ENCODE measurements at places on chromosomes 7 and 10. TPM values are rescaled to one million over a fixed set of nuclear protein-coding genes. Genes with fewer than 3 reads are reported as not detected.
A peak's percentile ranks its signal among the peaks of the same experiment; 100 is the strongest.

ASB10 gene
- not detected for total RNA-seq

LIPF gene
- total RNA-seq: not detected

TDRD1 gene
- 0.57 TPM for total RNA-seq

PTPN12 gene
- total RNA-seq: 51.3 TPM

MUC3A gene
- 149 TPM for total RNA-seq

DNA sequence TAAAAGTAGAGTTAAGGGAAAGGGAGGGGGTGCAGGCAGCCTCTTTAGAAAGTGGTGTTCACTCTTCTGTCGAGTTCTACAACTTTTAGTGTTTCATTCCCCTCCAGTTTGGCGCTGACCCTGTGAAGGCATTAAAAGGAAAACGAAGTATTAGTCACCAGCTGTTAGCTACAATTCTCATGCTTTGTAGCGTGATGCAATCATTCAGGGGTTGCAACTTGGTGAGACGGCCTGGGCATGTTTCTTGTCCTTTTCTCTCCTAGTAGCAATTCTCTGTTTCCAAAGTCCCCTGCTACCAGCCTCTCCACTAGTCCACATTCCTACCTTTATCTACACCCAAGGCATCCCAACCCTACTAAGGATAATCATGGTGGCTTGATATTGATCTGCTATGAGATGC is 33.7 kb upstream of the DGKI start:
- no peak overlapping the region for H3K27ac ChIP-seq
- H3K36me3 ChIP-seq: peaks cover 30% of the 10 kb centered on the region
- no peak for DNase-seq

- H3K36me3 ChIP-seq: no peaks in the 10 kb centered on the region
- H3K27ac ChIP-seq: no peak overlapping the region
- DNase-seq: no peak
- H3K4me1 ChIP-seq: no peaks in the 10 kb centered on the region
- H3K27me3 ChIP-seq: no peaks in the 10 kb centered on the region
- no peak overlapping the region for H3K4me3 ChIP-seq
Measured at GRCh38 chr10:73534857-73535256, 39.0 kb upstream of the PPP3CB start.

DNA sequence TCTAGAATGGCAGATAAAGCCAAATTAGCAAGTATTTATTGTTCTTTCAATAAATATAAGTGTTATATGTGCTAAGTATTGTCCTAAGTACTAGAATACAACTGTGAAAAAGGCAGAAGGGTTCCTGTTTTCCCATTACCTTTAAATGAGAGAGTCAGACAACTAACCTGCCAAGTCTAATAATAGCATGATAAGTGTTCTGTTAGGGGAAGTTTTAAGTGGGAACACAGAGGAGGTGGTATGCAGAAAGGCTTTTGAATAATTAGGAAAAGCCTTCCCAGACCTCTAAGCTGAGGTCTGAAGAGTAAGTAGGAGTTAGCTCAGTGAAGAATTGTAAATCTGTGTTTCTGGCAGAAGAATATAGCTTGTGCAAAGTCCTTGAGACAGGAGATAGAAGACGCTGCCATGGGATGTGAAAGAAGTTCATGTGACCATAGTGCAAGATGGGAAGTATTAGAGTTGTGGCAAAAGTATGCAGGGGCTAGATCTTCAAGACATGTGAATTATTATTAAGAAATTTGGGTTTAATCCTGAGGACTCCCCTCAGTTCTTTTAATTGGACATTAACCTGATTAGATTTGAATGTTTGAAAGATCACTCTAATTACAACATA is 12.5 kb downstream of the SHOC2 start:
- no peak overlapping the region for H3K4me3 ChIP-seq
- H3K36me3 ChIP-seq: no peaks in the 10 kb centered on the region
- H3K4me1 ChIP-seq: no peaks in the 10 kb centered on the region
- H3K27me3 ChIP-seq: no peaks in the 10 kb centered on the region
- DNase-seq: no peak
- no peak overlapping the region for H3K27ac ChIP-seq

- peaks cover 13% of the 10 kb centered on the region for H3K4me1 ChIP-seq
- no peaks in the 10 kb centered on the region for H3K27me3 ChIP-seq
- H3K36me3 ChIP-seq: no peaks in the 10 kb centered on the region
- no peak for DNase-seq
- peak overlapping the region; percentile 75 for H3K27ac ChIP-seq
- no peak overlapping the region for H3K4me3 ChIP-seq
Measured at GRCh38 chr7:5695727-5696345, 85.6 kb downstream of the RNF216 start.

- H3K36me3 ChIP-seq: no peaks in the 10 kb centered on the region
- H3K27me3 ChIP-seq: no peaks in the 10 kb centered on the region
- no peaks in the 10 kb centered on the region for H3K4me1 ChIP-seq
- no peak overlapping the region for H3K4me3 ChIP-seq
- H3K27ac ChIP-seq: no peak overlapping the region
- peak; percentile 24 for DNase-seq
Measured at GRCh38 chr7:42522227-42522991, 285.4 kb upstream of the GLI3 start.

GRCh38 chr7:10998996-10999757 is 25.5 kb downstream of the PHF14 start:
- no peaks in the 10 kb centered on the region for H3K4me1 ChIP-seq
- no peak for DNase-seq
- no peak overlapping the region for H3K27ac ChIP-seq
- no peaks in the 10 kb centered on the region for H3K36me3 ChIP-seq
- no peak overlapping the region for H3K4me3 ChIP-seq

DNA sequence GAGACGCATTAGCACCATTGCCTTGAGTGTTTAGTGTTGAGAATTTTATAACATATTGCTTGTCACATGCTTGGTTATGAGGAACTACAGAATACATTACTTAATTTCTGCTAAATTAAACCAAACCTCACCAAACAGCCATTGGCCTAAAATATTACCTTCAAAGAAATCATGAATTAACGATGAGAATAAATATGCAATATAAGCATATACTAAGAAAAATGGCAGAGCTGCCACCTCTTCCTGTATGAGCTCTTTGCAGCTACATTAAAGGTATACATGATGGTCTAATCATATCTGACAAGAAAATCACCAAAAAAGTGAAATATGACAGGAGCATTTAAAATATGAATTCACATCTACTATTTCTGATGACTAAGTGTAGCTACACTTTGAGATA is 5.2 kb upstream of the RHEB start:
- no peaks in the 10 kb centered on the region for H3K27me3 ChIP-seq
- DNase-seq: no peak
- no peak overlapping the region for H3K4me3 ChIP-seq

- no peak overlapping the region for H3K4me3 ChIP-seq
- no peak for DNase-seq
- H3K27ac ChIP-seq: no peak overlapping the region
- H3K4me1 ChIP-seq: no peaks in the 10 kb centered on the region
Measured at GRCh38 chr10:47050618-47051455, 139.6 kb downstream of the PTPN20 start.

DNA sequence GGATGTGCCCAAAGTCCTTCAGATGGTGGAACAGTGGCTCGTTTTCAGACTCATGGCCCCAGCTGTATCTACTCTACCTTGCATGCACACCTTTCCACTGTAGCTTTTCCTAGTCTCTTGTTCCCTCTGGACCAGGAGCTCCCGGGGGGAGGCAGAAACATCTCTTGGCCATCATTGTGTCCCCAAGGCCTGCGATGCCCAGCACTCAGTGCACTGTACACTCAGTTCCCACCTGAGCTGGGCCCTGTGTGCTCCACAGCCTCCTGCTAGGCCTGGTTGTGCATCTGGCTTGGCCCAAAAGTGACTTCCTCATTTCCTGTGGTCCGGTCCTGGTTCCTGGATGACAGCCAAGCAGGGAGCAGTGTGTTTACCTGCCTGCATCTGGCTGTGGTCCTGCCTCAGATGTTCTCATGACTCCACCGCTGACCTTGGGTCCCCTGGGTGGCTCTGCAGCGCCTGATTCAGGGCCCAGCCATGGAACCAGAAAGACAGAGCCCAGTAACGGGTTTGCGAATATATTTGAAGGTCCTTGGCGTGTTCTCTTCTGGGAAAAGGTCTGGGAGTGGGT is 9.9 kb upstream of the DOCK1 start:
- H3K27ac ChIP-seq: no peak overlapping the region
- no peaks in the 10 kb centered on the region for H3K4me1 ChIP-seq
- no peak for DNase-seq
- H3K27me3 ChIP-seq: no peaks in the 10 kb centered on the region
- no peak overlapping the region for H3K4me3 ChIP-seq

- H3K27ac ChIP-seq: no peak overlapping the region
- no peaks in the 10 kb centered on the region for H3K27me3 ChIP-seq
- no peak overlapping the region for H3K4me3 ChIP-seq
- no peaks in the 10 kb centered on the region for H3K4me1 ChIP-seq
- DNase-seq: peak; percentile 19
- no peaks in the 10 kb centered on the region for H3K36me3 ChIP-seq
Measured at GRCh38 chr10:67697724-67698131, 1.7 kb upstream of the CTNNA3 start.

DNA sequence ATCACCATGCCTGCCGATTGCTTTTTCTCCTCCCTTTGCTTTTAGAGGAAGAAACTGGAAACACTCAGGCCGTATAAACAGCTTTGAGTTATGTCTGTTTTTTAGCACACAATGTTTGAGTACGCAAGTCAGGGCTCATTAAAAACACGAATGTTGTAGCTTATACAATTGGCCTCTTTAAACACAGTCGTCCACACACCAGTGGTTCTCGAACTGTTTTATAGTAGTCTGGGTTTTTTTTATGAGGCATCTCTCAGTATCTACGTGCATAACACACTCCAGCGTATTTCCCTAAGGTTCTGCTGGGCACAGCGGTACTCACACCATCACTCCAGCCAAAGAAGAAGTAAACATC is 13.4 kb upstream of the CARD11 start:
- no peak overlapping the region for H3K4me3 ChIP-seq
- no peaks in the 10 kb centered on the region for H3K4me1 ChIP-seq

DNA sequence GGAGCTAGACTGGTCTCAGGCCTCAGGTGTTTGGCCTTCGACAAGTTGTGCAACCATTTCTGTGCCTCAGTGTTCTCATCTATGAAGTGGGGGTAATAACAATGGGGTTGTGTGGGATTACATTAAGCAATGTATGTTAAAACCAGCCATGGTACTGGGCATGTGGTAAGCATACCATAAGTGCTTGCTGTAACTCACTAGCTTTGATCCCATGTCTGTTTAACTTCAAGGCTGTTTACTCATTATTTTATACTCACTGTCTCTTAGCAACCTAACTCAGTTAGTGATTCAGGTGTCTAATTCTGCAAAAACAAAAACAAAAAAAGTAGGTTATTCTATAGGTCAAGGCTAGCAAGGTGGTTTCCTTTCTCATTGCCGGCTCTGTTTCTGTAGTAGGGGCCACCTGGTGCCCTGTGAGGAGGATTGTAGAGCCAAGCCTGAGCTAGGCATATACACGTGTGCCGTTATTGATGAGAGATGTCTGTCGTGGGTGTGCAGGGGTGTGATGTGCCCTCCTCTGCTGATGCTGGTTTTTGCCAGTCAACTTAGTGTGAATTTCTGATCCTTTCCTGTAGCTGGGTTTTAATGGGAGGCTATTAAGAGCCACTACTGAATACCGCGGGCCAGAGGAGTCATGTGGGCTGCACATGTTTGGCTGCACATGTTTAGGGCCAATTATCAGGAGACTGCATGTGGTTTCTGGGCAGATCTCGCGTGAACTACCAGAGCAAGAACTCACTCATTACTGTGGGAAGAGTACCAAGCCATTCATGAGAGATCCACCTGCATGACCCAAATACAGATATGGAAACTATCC is 56.2 kb downstream of the EEPD1 start:
- DNase-seq: no peak
- no peak overlapping the region for H3K4me3 ChIP-seq
- no peaks in the 10 kb centered on the region for H3K27me3 ChIP-seq
- H3K36me3 ChIP-seq: no peaks in the 10 kb centered on the region
- H3K4me1 ChIP-seq: peaks cover 11% of the 10 kb centered on the region

- DNase-seq: no peak
- H3K4me1 ChIP-seq: no peaks in the 10 kb centered on the region
- no peak overlapping the region for H3K4me3 ChIP-seq
- H3K27me3 ChIP-seq: no peaks in the 10 kb centered on the region
- no peaks in the 10 kb centered on the region for H3K36me3 ChIP-seq
- no peak overlapping the region for H3K27ac ChIP-seq
Measured at GRCh38 chr7:91135703-91136430, 128.4 kb upstream of the FZD1 start.

GRCh38 chr7:30177186-30177585 is 42.4 kb downstream of the MTURN start:
- no peaks in the 10 kb centered on the region for H3K36me3 ChIP-seq
- H3K4me1 ChIP-seq: no peaks in the 10 kb centered on the region
- H3K27ac ChIP-seq: no peak overlapping the region
- no peak overlapping the region for H3K4me3 ChIP-seq
- DNase-seq: no peak

- H3K27me3 ChIP-seq: peaks cover 9% of the 10 kb centered on the region
- no peaks in the 10 kb centered on the region for H3K36me3 ChIP-seq
- H3K27ac ChIP-seq: no peak overlapping the region
- DNase-seq: no peak
- H3K4me3 ChIP-seq: no peak overlapping the region
Measured at GRCh38 chr10:71220689-71221540, 8.5 kb downstream of the UNC5B start.

GRCh38 chr7:36127075-36127740 is 25.8 kb upstream of the EEPD1 start:
- no peaks in the 10 kb centered on the region for H3K36me3 ChIP-seq
- no peaks in the 10 kb centered on the region for H3K27me3 ChIP-seq
- H3K4me1 ChIP-seq: no peaks in the 10 kb centered on the region
- no peak overlapping the region for H3K27ac ChIP-seq

DNA sequence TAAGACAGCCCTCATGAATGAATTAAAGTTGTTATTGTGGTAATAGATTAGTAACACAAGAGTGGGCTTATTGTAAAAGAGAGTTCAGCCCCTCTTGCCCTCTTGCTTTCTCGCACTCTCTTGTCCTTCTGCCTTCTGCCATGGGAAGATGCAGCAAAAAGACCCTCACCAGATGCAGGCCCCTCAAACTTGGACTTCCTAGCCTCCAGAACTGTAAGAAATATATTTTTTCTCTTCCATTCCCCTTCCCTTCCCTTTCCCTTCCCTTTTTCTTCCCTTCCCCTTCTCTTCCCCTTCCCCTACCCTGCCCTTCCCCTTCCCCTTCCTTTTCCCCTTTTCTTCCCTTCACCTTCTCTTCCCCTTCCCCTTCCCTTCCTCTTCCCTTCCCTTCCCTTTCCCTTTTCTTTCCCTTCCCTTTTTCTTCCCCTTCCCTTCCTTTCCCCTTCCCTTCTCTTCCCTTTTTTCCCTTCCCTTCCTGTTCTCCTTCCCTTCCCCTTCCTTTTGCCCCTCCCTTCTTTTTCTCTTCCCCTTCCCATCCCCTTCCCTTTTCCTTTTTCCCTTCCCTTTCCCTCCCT is 55.6 kb upstream of the TMEM248 start:
- no peaks in the 10 kb centered on the region for H3K4me1 ChIP-seq
- DNase-seq: no peak
- no peak overlapping the region for H3K27ac ChIP-seq
- H3K4me3 ChIP-seq: no peak overlapping the region
- H3K36me3 ChIP-seq: no peaks in the 10 kb centered on the region
- no peaks in the 10 kb centered on the region for H3K27me3 ChIP-seq

GRCh38 chr10:114026189-114027040 is 17.3 kb upstream of the ADRB1 start:
- H3K27ac ChIP-seq: no peak overlapping the region
- H3K4me1 ChIP-seq: peaks cover 14% of the 10 kb centered on the region
- no peak overlapping the region for H3K4me3 ChIP-seq
- no peak for DNase-seq
- H3K36me3 ChIP-seq: no peaks in the 10 kb centered on the region
- no peaks in the 10 kb centered on the region for H3K27me3 ChIP-seq

Measured in colonic mucosa (tissue), 4 donors.